NCI-H1092 treated with DMSO at 0.1 percent for 48 hours (cell line): ENCODE measurements at places on chromosomes 3 and 15.

- DNase-seq, result no peak
Measured at GRCh38 chr3:184908859-184909258, 96.9 kb downstream of the VPS8 start.

GRCh38 chr15:31557899-31558298 is 231.3 kb downstream of the KLF13 start:
- no peak for DNase-seq

GRCh38 chr3:243356-243725 is 46.8 kb downstream of the CHL1 start:
- DNase-seq, result peak; percentile 0

DNA sequence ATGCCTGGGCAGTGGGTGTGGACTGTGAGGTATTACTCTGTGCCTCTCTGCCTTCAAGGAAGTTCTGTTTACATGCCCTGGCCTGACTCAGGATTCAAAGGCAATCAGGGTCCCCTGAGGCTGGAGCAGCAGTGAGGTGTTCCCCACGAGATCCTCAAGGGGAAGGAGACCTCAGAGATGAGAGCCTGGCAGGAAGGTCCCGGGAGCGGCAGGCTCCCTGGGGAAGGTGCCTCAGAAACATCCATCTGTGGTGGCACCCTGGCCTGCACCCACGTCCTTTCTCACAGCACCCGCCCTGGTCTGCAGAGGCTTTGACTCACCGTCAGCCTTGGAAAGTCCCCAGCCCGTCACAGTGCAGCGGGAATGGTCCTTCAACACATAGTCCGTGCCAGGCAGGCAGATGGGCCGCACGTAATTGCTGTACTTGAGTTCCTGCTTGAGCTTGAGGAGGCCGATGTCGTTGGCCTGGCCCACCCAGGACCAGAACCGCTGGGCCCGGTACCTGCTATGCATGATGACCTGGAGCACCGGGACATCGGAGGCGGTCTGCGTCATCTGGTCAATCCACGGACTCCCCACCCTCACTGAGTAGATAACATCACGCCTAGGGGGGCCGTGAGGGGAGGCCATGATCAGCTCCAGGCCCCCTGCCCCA is 3.6 kb downstream of the PRSS50 start:
- DNase-seq, result peak; percentile 28

DNA sequence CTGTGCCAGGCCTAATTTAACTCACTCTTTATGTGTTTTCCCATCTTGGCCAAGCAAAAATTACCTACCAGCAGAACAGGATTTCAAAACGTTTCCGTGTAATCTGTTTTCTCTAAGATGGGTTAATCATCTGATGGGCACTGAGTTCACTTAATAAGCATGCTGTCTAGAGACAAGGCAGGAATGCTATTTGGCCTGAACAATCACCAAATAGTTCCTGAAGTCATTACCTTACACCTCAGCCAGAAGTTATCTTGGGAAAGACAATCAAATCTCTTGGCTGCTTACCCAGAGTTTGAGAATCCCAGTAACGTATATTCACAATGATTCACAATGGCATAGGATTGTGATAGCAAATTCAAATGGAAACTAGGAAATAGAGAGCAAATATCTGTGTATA is 779.1 kb downstream of the CADM2 start:
- DNase-seq, result no peak

GRCh38 chr3:108389372-108389771 is 93.0 kb downstream of the HHLA2 start:
- DNase-seq, result peak; percentile 44

DNA sequence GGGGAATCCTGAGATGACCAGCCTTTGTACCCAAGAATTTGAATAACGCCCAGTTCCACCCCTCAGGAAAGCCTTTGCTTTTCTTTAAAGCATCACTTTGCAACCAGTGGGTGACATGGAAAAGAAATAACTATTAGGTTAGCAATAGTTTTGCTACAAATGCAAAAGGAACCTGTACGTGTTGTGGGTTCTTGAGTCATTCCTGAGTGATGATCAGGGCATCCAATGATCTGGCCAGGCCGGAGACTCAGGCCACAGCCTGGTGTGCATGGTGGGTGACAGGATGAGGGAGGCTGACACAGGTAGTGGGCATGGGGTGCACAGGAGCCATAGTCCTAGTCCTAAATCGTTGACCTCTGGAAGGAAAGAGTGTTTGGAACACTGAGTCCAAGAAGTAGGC is 321.4 kb upstream of the IL12A start:
- no peak for DNase-seq

GRCh38 chr3:128144512-128145187 is 8.6 kb upstream of the EEFSEC start:
- no peak for DNase-seq

DNA sequence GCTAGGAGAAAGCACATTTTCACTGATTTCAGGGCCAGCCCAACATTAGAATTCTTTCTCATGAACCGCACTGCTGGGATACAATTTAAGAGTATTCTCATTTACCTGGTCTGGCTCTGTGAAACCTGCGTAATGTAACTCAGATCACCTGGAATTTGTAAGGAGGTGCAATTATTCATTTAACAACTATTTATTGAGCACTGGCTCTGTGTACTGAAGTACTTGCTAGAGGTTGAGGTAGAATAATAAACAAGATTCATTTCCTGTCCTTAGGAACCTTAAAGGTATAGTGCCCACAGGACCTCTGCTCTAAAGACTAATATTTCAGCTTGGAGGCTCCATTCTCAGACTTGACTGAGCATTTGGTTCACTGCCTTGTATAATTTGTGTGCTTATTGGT is 242.2 kb upstream of the ZPLD1 start:
- DNase-seq, result no peak

DNA sequence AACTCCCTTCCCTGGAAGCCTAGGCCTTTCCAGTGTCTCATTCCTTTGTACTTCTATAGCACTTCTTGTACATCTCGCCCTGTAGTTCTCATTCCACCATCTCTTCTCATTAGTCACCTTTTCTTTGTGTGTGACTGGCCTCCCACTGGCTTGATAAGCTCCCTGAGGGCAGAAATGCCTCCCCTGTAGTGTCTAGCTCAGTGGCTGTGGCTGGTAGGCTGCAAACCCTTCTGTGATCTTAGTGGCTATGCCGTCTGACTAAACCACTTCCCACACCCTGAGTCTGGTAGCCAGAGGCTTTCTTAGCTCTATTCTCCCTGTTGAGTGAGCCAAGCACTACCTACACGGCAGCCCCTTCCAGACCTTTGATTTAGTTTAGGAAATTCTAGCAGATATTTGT is 24.4 kb upstream of the TNFAIP8L3 start:
- DNase-seq, result no peak

- DNase-seq, result peak; percentile 32
Measured at GRCh38 chr3:18987862-18988447, 160.4 kb upstream of the KCNH8 start.

- no peak for DNase-seq
Measured at GRCh38 chr15:66404532-66404931, 17.8 kb downstream of the MAP2K1 start.

DNA sequence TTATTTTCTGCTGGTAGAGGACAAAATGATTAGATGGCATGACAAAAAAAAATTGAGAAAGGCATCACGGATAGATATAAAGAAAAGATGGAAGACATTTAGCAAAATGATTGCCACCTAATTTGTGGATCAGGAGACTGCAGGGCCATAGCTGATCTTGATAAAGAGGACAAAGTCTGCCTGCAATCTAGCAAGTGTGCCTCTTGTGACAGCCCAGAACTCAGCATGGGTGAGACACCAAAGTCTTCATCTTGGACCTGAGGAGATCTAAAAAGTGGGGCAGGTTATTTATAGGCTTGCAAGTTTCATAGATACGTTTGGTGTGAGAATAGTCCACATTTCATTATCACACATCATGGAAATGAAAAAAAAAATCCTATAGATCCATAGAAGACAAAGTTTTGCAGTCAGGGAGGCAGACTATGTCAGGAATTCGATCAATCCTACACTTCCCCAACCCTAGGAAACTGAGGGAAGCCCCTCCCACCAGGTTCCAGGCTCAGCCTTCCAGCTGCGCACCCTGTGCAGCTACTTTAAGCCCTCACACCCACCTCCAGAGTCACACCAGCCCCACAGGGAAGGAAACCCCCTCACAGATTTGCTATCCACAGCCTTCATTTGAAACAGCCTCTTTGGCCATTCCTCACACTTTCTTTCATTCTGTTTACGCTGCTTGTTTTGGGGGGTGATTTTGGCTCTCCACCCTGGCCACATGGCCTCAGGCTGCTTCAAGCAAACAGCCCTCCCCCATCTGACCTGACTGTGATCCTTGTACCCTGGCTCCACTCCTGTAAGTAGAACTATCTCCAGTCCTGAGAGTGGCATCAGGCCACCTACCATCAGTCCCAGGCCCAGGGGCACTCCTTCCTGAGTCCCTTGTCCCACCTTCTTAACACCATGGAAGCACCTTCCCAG is 28.1 kb upstream of the KLHL6 start:
- DNase-seq, result no peak
